HCEC 1CT (cell line): ENCODE measurements at places on chromosomes 5 and 9.

- DNase-seq, result no peak
Observed at GRCh38 chr9:129666575-129666974, 1.1 kb downstream of the PRRX2 start.

GRCh38 chr5:159917994-159918393 is 1.7 kb downstream of the ADRA1B start:
- no peak for DNase-seq

- DNase-seq, result no peak
Observed at GRCh38 chr9:121026768-121027167, 23.3 kb downstream of the C5 start.

DNA sequence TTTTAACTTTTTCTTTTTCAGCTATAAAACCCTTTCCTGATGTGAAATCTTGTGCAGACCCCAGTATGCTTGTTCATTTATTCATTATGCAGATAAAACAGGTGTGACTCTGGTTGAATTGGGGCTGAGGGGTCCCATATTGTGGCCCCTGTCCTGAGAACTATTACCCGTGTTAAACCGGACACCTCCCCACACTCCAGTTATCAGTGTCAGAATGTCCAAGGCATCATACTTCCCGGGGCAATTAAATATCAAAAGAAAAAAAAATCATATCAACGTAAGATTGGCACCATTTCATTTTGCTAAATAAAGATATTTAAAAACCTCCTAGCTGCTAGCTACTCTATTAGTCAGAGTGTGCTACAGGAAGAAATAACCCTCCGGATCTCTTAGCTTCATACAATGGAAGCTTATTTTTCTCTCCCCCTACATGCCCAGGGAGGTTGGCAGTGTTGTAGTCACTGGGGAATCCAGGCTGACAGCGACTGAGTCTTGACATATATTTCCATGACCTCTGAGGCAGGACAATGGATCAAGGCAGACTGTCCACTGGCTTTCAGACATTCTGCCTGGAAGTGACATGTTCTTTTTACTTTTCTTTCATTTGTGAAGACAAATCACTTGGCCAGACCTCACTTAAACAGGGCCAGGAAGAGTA is 170.0 kb downstream of the SEC61B start:
- DNase-seq, result no peak

- DNase-seq, result no peak
Observed at GRCh38 chr9:8734760-8735159, 935.2 kb upstream of the DMAC1 start.
